Spinal cord (tissue), 10 donors: ENCODE measurements at places on chromosomes 7 and 10. TPM values are rescaled to one million over a fixed set of nuclear protein-coding genes. Genes with fewer than 3 reads are reported as not detected.

DNA sequence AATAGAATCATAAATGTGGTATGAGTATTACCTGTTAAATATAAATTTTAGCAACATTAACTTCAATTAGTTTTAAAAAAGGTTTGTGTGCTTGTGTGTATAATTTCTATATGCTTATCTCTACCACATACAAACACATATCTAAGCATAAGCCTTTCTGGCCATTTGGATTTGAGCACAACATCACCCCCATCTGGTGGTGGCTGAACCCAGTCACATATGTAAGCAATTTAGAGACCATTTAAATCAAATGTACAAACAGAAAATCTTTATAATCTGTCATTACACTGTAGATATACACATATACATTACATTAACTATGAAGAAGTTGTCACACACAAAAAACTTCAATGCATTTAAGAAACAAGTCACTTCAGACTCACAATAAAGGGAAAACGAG lies 31.7 kb downstream of the GPR22 start:
- no peak for DNase-seq
- H3K36me3 ChIP-seq: peaks cover 6% of the 10 kb centered on the region
- H3K27me3 ChIP-seq: no peaks in the 10 kb centered on the region
- H3K4me1 ChIP-seq: no peaks in the 10 kb centered on the region
- no peak overlapping the region for H3K4me3 ChIP-seq

DNA sequence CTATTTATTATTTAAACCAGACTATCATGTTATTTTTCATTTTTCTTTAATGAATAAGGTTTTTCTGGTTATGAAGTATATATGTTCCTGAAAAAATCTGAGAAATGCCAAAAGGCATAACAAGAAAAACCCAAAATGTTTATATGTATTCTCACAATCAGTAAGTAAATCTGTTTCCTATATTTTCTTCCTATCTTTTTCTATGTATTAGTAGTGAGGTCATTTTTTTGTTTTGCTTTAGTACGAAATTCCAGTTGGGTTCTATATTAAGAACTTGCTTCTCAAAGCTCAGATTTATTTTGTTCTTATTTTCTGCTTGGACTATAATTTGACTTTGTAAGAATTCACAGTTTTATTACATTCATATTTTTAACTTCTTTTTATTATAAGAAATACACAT lies 287.5 kb upstream of the NFE2L3 start:
- no peaks in the 10 kb centered on the region for H3K36me3 ChIP-seq
- H3K4me1 ChIP-seq: peaks cover 8% of the 10 kb centered on the region
- H3K4me3 ChIP-seq: no peak overlapping the region

Gene MEOX2
- total RNA-seq: 17.0 TPM

Gene RSPH10B
- 2.2 TPM for total RNA-seq

DNA sequence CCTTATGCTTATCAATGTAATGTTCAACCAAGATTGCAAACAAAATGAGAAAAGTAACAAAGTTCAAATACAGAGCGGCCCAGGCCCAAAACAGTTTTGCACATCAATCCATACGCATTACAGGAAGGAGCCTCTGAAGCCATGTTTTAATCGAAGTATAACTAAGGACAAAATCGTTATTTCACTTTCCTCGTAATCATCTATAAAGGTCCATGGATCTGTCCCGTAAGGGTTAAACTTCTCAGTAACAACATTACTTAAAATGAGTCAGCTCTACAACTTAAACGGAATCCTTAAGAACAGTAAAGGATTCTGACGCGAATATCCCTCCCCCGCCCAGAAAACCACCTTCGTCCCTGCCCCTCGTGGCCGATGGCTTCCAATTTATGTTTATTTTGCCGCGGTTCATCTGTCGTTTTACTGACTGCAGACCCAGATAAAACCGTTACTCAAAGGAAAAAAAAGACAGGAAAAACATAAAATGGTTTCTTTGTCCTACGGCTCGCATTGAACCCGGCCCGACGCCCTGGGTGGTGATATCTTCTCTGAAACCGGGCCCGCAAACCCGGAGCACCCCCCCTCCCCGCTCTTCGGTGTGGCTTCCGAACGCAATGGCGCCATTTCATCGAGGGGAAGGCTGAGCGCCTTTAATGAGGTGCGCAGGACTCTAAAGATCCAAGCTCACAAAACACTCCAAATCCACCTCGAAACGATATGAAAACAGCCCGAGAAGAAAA lies 1.1 kb downstream of the HNRNPA2B1 start:
- no peaks in the 10 kb centered on the region for H3K27me3 ChIP-seq
- H3K4me3 ChIP-seq: peak overlapping the region; percentile 100
- peaks cover 19% of the 10 kb centered on the region for H3K36me3 ChIP-seq
- no peaks in the 10 kb centered on the region for H3K4me1 ChIP-seq

DNA sequence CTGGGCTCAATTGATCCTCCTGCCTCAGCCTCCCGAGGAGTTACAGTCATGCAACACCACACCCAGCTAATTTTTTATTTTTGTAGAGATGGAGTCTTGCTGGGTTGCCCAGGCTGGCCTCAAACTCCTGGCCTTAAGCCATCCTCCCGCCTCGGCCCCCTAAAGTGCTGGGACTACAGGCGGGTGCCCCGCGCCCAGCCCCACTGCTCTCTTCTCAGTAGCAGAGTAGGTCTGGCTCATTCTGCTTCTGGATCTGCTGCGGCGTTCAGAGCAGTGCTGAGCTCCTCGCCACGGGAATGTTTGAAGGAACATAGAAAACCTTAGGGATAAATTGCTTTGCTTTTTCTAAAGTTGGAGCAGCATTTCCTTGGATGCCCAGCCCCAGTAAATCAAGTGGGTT lies 27.4 kb downstream of the WIPI2 start:
- no peak overlapping the region for H3K27ac ChIP-seq
- no peaks in the 10 kb centered on the region for H3K27me3 ChIP-seq
- DNase-seq: no peak
- H3K4me1 ChIP-seq: peaks cover 18% of the 10 kb centered on the region
- peaks cover 85% of the 10 kb centered on the region for H3K36me3 ChIP-seq

GRCh38 chr7:133061357-133061756 lies 20.5 kb downstream of the CHCHD3 start:
- no peaks in the 10 kb centered on the region for H3K27me3 ChIP-seq
- H3K4me3 ChIP-seq: no peak overlapping the region
- no peaks in the 10 kb centered on the region for H3K36me3 ChIP-seq
- H3K27ac ChIP-seq: no peak overlapping the region

DNA sequence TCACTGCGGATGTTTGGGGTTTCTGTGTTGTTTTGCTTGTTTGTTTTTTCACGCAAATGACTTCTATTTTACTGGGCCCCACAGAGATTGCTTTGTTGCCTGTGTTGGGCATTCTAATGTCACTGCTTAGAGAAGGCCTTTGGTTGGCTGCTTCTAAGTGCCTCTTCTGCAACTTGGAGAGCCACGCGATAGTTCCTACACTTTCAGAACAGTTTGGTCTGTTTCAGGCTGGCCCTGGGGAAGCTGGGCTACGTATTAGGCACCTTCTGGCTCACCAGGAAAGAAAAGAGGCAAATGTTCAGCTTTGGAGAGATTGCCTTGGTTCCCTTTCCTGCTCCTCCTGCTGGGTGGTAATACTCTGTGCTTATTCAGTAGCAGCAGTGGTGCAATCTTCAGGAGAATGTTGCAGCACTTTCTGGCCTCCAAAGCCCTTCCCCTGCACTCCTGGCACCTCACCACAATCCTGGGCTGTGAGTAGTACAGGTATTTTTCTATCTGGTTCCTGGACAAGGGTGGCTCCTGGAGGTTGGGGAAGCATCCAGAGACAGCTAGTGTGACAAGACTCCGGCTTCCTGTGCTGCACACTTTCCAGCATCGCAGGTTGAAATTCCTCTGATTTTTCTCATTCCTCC lies 1.2 kb downstream of the ANTXRL start:
- H3K27me3 ChIP-seq: no peaks in the 10 kb centered on the region
- no peak for DNase-seq
- H3K36me3 ChIP-seq: no peaks in the 10 kb centered on the region
- H3K27ac ChIP-seq: no peak overlapping the region
- H3K4me1 ChIP-seq: peaks cover 20% of the 10 kb centered on the region

- no peak for DNase-seq
- H3K36me3 ChIP-seq: no peaks in the 10 kb centered on the region
- H3K27ac ChIP-seq: no peak overlapping the region
- no peaks in the 10 kb centered on the region for H3K4me1 ChIP-seq
- H3K4me3 ChIP-seq: no peak overlapping the region
These were observed 57.9 kb downstream of the SDK1 start for GRCh38 chr7:3358991-3359390.

- DNase-seq: no peak
- H3K36me3 ChIP-seq: no peaks in the 10 kb centered on the region
- no peak overlapping the region for H3K27ac ChIP-seq
- H3K4me1 ChIP-seq: no peaks in the 10 kb centered on the region
These were observed 17.2 kb upstream of the BMPER start for GRCh38 chr7:33888166-33888565.

Gene CDK14
- total RNA-seq: 78.0 TPM

GRCh38 chr7:137169282-137169698 lies 174.2 kb downstream of the PTN start:
- H3K27me3 ChIP-seq: no peaks in the 10 kb centered on the region
- H3K4me3 ChIP-seq: no peak overlapping the region
- H3K4me1 ChIP-seq: no peaks in the 10 kb centered on the region

DNA sequence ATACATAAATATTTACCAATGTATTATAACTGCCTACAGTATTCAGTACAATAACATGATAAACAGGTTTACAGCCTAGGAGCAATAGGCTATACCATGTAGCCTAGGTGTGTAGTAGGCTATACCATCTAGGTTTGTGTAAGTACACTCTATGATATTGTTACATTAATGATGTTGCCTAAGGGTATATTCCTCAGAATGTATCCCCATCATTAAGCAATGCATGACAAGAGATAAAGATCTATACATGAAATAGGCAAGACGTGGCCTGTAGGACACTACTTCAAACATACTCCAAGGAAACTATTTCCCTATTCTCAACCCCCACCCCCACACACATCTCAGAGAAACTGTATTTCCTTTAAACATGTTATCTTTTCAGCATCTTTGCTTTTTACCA lies 15.3 kb upstream of the ADAM22 start:
- H3K4me1 ChIP-seq: no peaks in the 10 kb centered on the region
- H3K4me3 ChIP-seq: no peak overlapping the region
- no peaks in the 10 kb centered on the region for H3K27me3 ChIP-seq

- no peaks in the 10 kb centered on the region for H3K27me3 ChIP-seq
- H3K36me3 ChIP-seq: no peaks in the 10 kb centered on the region
These were observed 56.8 kb upstream of the LANCL2 start for GRCh38 chr7:55308186-55308929.

GRCh38 chr10:64271983-64272382 lies 750.8 kb downstream of the REEP3 start:
- no peak for DNase-seq
- no peaks in the 10 kb centered on the region for H3K27me3 ChIP-seq
- H3K27ac ChIP-seq: no peak overlapping the region
- H3K36me3 ChIP-seq: no peaks in the 10 kb centered on the region
- no peaks in the 10 kb centered on the region for H3K4me1 ChIP-seq

Gene FAM131B
- 26.7 TPM for total RNA-seq

Gene SLC13A4
- total RNA-seq: 50.2 TPM

DNA sequence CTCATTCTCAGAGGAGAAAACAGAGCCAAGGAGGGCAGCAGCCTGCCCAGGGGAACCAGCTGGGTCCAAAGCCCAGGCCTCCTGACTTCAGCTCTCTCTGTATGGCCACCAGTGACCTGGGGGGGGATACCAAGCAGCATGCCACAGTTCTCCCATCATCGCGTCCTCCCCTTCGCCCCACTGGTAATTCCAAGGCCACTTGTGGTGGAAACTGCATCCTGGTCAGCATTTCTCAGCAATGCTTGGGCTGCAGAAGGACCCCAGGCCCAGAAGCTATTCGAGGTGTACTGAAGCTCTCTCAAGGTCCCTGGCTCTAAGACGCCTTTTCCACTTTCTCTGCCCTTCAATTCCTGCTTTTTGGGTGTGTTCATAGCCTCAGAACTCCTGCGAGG lies 27.1 kb downstream of the BTBD16 start:
- DNase-seq: no peak
- no peak overlapping the region for H3K27ac ChIP-seq
- no peaks in the 10 kb centered on the region for H3K36me3 ChIP-seq
- peaks cover 6% of the 10 kb centered on the region for H3K4me1 ChIP-seq
- H3K4me3 ChIP-seq: no peak overlapping the region

GRCh38 chr10:124255556-124255955 lies 162.2 kb upstream of the CHST15 start:
- H3K4me1 ChIP-seq: peaks cover 6% of the 10 kb centered on the region
- no peak overlapping the region for H3K4me3 ChIP-seq
- no peaks in the 10 kb centered on the region for H3K27me3 ChIP-seq
